ENCODE measurements at places on chromosomes 7 and 10.

DNA sequence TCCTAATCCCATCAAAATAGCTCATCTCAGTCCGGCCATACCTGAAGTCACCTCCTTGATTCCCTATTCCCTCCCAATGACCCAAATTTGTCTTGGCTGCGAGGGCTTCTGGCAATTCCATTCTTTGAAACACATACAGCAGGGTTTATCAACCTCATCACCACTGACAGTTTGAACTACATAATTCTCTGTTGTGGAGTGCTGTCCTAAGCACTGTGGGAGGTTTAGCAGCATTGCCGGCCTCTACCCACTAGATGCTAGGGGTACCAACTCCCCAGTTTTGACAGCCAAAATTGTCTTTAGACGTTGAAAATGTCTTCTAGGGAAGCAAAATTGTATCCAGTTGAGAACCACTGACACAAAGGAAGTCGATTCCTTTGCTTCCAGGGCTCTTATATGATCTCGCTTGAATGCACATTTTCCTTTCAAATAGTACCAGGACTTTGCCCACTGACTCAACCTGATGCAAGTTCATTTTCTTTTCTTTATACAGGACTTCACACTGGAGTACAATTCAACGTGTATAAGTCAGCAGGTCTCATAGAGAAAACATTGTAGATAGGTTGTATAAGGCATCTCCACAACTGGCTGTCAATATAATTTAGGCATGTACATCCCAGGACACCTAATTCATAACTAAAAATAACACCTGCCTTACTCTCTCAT, 133.3 kb downstream of the STRA8 start:
- no peak for DNase-seq

- no peak for DNase-seq
Observed at GRCh38 chr10:103198648-103199047, 5.6 kb upstream of the NT5C2 start.

DNA sequence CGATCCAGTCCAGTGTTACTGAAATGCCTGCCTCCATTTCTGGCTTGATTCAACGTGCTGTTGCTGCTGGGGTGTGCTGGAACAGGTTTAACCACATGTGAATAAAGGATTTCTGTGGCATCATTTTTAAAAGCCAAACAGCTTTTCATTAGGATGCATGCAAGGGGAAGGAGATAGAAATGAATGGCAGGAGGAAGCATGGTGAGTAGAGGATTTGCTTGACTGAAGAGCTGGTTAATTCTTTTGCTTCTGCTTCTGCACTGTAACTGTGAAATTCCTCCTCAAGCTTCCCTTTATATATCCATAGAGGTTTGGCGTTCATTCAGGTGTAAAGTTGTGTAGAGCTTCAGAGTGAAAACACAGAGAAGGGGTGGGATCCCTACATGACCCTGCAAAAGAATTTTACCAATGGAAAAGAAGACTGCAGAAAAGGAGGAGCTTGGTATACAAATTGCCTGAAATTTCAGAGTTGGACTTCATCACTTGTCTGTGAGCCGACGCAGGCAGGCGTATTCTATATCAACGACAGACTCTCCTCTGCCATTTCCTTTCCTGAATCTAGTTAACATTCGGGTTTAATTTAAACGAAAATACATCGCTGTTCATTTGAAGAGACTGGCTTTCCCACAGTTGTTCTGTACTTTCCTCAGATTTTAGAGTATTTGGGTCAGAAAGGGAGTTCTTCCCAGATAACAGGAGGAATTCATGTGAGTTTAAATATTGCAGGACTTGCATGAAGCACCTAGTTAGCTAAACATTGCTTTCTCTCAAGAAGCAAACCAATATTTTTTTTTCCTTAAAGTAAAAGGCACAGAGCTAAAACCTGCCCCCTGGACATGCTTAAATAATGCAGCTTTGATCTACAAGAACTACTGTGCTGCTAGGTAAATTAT, at the start of gene SOSTDC1:
SOSTDC1 (minus strand) TSS at position 270 of the 893 bp plus-strand sequence; CDS start at position 200, 70 bp downstream.
- peak; percentile 34 for DNase-seq

DNA sequence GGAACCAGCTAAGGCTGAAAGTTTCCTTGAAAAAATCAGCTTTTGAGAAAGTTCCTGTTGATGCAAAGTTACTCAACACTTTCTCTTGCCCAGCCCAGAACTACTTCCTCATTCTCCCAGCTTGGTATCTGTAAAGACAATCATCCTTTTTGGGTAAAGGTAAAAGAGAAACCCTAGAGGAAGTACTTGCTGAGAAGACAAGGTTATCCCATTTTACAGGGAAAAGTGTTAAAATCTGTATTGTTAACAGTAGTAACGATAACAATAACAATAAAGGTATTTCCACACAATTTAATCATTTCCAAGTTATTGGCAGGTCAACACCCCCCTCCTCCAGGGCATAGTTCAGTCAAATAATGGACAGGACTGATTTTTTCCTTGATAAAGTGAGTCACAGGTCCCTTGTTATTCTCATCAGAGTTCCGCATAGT, 2.4 kb downstream of the ALOX5 start:
- DNase-seq: no peak

DNA sequence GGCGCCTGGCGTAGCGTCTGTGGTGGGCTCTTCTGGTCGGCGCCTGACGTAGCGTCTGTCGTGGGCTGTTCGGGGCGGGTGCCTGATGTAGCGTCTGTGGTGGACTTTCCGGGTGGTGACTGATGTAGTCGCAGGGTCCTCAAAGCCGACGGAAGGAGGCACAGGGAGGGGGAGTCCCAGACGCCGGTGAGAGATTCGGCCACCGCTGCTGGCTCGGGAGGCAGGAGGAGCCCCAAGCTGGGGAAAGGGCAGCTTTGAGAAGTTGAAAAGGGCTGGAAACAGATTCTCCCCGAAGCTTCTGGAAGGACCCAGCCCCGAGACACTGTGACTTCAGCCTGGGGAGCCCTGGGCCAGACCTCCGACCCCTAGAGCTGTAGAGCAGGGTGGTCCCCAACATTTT, 105.7 kb downstream of the DNAJB6 start:
- DNase-seq: no peak

- peak; percentile 33 for DNase-seq
Observed at GRCh38 chr7:70645279-70645678, 486.7 kb upstream of the GALNT17 start.

DNA sequence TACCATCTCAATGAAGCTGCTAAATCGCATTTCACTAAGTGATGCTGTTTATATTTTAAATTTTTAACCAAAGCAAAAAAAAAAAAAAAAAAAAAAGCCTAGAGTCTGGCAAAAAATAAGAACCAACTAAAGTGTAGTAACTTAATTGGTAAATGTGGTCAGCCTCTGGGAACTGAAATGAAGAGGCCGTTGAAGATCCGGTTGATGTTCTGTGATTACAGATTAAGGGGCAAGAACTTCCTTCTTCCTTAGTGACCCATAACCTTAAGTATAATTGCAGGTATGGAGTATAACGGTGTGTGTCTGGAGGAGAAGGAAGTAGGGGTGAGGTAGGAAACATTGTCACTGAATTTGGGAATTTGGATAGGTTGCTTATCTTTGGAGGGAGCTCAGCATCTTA, 7.7 kb upstream of the SRGN start:
- no peak for DNase-seq

- no peak for DNase-seq
Observed at GRCh38 chr10:113151190-113151666, 201.2 kb downstream of the TCF7L2 start.

GRCh38 chr10:103716206-103717160, 138.9 kb downstream of the SH3PXD2A start:
- DNase-seq: no peak

- no peak for DNase-seq
Observed at GRCh38 chr7:159329818-159330378, 185.2 kb upstream of the VIPR2 start.

GRCh38 chr10:45008524-45009161, 7.9 kb downstream of the ZNF22 start:
- peak; percentile 30 for DNase-seq

Data from BE2C (cell line).